Lung (tissue), 17 donors: ENCODE measurements at places on chromosomes 13 and 19. TPM values are rescaled to one million over a fixed set of nuclear protein-coding genes. Genes with fewer than 3 reads are reported as not detected.

Gene FOXO1
- polyA plus RNA-seq, result 11.0 TPM

DNA sequence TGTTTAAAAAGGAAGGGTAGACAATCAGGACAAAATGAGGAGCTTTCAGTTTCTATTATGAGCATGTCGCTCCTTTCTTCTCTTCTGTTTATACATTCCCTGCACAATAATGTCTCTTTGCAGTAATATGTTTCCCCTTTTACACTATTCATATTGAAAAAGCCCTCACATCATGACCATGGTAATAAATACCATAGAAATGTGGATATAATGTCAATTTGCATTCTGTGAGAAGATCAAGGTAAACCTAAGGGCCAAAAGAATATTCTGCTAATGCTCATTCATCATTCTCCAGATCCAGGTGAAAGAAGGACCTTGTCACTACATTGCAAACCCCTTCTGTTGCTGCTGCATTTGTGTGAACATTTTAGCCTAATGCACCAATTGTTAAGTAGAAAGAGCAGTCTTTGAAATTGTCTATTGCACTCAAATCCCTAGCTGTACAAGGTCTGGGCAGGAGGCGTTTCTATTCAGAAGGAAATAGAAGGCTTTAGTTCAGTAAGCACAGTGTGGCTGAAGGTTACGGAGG is 117.6 kb upstream of the SOX21 start:
- no peak for DNase-seq

GRCh38 chr19:4852484-4852883 is 15.0 kb downstream of the PLIN3 start:
- DNase-seq, result no peak

Gene PLPPR3
- 4.2 TPM for polyA plus RNA-seq

DNA sequence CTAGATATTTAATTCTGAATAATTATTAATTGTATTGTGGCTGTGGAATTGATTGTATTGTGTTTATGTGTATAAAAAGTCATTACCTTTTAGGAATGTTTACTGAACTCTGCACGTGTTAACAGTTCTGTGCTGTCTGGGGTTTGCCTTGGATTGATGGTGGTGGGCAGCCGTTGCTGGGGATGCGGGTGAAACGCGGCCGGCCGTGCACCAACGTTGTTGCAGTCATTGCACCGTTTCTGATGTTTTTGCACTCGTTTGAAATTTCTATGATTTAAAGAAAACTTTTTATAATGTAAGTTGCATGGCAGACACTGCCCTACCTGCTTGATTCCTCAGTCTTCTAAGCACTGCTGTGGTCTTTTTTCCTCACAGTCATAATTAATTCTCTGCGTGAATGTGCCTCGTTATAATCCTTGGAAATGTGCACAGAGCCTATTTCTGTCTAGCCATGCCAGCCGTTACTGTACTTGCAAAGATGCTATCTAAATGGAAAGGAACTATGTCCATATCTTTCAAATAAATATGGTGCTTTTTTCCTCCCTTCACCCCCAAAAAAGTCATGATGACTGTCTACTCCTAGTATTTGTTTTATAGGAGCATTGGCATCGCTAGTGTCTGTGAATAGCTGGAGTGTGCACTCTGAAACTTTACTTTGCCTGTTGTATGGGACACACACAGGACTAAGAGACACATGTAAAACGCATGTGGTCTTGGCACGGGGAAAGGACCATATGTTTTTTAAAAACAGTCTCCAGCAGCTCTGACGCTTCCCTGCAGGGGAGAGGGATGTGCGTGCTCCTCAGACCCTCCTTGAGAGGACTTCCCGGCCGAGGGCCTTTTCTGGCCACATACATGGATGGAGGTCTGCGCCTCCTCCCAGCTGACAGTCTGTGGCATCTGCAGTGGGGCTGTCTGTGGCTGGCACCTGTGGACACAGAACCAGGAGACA is 40.7 kb upstream of the MCF2L start:
- peak; percentile 80 for DNase-seq

- DNase-seq, result no peak
These were observed 37.6 kb upstream of the STARD13 start for GRCh38 chr13:33322965-33323668.

Gene IGFL3
- not detected for polyA plus RNA-seq

Gene NKPD1
- 0.07 TPM for polyA plus RNA-seq

Gene OR7C2
- polyA plus RNA-seq, result not detected

- no peak for DNase-seq
These were observed 850.9 kb upstream of the PCDH9 start for GRCh38 chr13:68081061-68081460.

Gene OR10H1
- polyA plus RNA-seq, result not detected

DNA sequence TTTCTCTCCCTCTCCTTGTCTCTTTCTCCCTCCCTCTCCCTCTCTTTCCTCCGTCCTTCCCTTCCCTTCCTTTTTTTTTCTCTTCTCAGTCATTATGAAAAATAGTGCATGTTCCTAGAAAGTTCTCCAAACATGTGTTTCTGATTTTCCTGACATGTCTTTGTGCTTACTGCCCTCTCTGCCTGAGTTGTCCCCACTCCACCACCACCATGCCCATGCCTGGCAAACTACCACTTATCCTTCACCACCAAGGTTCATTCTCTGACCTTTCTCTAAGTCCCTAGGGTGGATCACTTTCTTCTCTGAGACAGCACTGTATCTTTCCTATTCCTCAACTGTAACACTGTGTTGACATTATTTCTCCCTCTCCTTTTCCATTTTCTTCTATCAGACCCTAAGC is 98.2 kb downstream of the LACC1 start:
- no peak for DNase-seq

DNA sequence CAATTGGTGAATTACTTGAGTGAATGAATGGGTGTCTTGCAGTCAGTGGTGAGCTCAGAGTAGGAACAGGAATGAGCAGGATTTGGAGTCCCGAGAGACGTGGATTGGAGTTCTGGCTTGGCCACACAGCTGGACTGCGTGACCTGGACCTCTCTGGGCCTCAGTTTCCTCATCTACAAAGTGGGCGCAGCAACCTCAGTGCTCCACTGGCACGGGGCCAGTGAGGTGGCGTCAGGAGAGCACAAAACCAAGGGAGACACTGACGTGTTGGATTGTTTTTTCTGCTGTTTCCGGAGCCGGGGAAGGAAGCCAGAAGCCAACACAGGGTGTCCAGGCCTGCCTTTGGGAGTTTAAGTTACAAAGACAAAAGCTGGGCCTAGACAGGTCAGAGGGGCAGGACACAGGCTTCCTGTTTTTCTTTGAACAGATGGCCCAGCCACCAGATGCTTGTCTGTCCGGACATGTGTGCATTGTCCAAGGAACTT is 6.5 kb upstream of the DOCK6 start:
- DNase-seq, result peak; percentile 73

- DNase-seq, result no peak
These were observed 30.8 kb downstream of the FAM124A start for GRCh38 chr13:51252954-51253532.

Gene FSD1
- polyA plus RNA-seq, result 0.31 TPM

Gene GIPC3
- polyA plus RNA-seq, result 1.6 TPM

DNA sequence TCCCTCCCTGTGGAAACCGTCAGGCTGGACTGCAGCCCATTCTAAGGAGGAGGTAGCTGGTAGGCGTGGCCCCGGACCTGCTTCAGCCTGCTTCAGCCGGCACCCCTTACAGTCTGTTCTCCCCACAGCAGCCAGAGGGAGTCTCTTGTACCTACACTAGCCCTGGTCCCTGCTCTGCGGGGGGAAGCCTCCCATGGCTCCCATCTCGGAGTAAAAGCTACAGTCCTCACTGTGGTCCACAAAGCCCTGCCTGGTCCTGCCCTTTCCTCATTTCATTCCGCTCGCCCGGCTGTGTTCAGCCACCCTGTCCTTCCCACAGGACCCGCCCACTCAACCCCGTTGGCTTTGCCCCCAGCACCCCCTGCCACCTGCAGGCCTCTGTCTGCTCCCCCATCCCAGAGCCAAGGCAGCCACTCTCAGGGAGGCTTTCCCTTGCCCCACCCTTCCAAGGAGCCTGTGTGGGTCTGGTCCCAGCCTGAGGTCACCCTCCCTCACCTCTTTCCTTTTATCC is 1.3 kb downstream of the PGLYRP1 start:
- no peak for DNase-seq

GRCh38 chr13:36133950-36134626 is 2.9 kb upstream of the DCLK1 start:
- no peak for DNase-seq
